Inflammatory macrophage treated with lipopolysaccharide for 4 hours (primary cell): ENCODE measurements at places on chromosomes 13 and 19.

- DNase-seq = no peak
Measured at GRCh38 chr13:30339738-30340330, 32.5 kb upstream of the KATNAL1 start.

DNA sequence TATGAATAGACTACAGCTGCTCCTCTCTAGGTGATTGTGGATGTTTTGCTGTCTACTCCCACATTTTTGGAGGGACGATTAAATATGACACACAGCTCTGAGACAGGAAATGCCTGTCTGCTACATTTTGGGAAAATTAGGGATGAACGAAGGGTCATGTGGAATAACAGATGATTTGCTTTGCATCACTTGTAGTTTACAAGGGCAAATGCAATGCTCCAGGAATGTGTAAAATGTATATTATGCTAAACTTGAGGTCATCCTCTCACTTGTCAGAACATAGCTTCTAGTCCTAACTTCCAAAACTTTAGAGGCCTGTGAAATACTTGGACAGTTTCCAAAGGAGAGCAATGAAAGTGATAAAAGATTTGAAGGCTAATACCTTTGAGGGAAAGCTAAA lies 284.2 kb upstream of the DACH1 start:
- no peak for DNase-seq

DNA sequence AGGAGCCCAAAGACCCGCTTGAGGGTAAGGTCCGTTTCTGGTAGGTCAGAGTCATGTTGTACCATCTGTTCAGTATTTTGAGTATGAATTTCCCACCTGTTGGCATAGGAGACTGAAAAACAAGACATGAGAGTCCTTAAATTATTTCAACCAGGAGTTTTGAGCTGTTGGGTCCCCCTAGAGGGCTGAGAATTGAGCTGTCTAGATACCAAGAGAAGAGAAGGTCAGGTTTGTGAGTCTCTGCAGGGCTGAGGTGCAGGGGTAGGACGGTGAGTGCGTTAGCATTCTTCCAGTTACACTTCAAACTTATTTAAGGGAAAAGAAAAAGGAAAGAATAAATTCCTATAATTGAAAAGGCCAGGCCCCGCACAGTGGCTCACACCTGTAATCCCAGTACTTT lies 5.0 kb downstream of the CBLC start:
- no peak for DNase-seq

DNA sequence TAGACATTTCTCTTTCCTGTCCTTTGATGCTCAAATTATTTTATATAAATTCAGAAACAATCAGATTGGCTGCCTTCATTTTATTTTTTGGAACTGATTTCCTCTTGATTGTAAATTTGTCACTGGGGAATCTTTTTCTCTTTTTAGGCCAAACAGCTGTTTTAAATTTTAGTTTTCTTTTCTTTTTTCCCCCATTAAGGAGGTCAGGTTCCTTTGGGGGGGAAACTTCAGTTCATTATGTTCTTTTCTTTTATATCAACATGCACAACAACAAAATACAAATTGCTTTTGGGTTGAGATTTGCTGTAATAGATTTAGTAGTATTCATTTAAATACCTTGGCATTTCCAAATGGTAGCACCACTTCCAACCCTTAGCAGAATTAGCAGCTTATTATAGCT lies 264.8 kb upstream of the SPRY2 start:
- no peak for DNase-seq
